ENCODE measurements at places on chromosomes 11 and 22.
A peak's percentile ranks its signal among the peaks of the same experiment; 100 is the strongest.

DNA sequence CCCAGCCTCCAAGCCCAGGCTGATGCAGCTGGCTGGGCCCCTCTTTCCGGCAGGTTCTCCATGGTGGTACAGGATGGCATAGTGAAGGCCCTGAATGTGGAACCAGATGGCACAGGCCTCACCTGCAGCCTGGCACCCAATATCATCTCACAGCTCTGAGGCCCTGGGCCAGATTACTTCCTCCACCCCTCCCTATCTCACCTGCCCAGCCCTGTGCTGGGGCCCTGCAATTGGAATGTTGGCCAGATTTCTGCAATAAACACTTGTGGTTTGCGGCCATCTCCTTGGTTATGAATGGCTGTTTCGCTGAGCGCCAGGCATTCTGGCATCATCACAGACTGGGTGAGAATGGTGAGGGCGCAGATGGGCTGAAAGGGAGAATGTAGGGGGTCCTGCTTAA is 3.6 kb downstream of the PRDX5 start:
- DNase-seq, result no peak

DNA sequence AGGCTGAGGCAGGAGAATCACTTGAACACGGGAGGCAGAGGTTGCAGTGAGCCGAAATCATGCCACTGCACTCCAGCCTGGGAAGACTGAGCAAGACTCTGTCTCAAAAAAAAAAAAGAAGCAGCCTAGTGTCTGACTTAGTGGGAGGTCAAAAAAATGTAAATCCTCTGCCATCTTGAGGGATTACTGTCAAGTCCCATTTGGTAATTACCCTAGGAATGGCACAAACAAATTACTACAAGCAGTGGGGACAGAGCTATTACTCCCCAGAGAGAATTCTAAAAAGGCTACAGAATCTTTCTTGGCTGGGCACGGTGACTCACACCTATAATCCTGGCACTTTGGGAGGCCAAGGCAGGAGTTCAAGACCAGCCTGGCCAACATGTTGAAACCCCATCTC is 3.8 kb downstream of the SERPING1 start:
- no peak for DNase-seq

GRCh38 chr22:23218867-23219251 is 38.5 kb downstream of the BCR start:
- no peak for DNase-seq

DNA sequence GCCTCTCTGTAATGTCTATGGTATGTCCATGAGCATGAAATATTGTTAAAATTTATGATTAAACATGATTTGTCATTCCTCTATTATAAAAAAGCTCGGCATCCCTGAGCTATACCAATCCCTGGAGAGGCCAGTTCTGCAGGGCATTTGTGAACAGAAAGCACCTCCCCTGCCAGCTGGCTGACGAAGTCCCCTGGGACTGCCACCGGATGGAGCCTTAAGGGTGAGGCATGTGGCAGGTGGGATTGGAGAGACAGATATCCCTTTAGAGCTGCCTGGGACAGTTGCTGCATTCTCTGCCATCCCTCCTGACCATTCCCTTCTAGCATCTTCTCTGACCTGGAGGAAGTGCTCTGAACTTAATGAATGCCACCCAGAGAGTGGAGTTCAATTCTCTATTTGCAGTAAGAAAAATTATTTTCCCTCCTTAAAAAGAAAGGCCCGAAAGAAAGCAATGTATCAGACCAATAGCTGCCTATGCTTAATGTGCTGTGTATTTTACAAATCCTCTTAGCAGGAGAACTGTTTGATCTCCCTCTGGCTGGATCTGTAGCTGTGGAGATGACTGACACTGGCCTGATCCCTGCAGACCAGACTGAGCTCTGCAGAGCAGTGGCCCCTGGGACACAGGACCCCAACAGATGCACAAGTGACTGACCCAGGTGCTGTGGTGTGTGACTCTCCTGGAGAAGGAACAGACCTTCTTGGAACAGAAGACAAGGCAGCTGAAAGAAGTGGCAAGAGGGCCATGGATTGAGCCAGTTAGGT is 219.0 kb upstream of the NAV2 start:
- no peak for DNase-seq

DNA sequence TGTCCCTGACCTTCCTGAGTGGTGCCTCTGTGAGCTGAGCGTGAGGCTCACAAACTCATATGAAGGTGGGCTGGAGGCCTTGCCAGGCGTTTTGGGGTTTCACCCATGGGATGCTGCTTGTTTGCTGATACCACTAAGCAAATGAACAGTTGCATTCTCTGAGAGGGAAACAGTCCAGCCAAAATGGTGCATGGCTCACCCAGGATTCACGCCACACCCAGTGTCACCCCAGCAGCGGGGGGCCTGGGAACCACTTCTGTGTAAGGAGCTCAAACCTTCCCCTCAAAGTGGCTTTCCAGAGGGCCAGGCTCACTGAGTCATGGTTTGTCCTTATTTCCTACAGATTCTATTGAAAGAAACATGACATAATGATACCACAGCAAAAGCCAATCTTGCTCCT is 928.1 kb downstream of the TBC1D22A start:
- DNase-seq, result no peak

DNA sequence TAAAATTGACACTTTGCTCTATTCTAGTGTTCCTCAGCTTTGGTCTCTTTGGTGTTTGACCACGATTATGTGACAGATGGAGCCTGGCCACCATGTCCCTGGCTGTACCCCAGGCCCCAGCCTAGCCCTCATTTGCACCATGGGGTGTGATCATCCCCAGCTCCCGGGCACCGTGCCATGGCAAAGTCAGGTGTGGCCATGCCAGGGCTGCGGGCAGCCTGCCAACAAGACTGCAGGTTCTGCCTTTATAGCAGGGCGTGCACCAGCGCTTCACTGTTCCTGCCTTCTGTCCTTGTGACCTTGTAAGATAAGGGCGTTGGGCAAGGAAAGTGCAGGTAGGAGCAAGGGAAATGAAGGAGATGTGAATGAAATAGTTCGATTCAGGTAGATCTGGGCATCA is 22.4 kb upstream of the APOBEC3A start:
- DNase-seq, result no peak

DNA sequence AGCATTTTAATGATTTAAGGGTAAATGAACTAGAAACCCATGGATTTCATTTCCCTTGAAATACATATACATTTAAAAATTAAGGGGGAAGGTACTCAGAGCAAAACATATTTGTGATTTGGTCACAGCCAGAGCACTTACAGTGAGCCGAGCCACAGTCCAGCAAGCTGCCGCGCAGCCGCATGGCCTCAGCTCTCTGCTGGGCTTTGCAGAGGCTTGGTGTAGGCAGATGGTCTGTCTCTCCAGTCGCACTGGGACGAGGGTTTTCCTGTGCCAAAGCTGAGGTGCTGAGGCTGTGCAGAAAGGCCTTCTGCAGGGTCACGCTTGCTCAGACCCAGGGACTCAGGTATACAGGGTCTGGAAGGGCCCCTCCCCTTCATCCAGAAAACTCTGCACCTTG is 367.3 kb downstream of the OPCML start:
- DNase-seq, result no peak

- no peak for DNase-seq
Observed at GRCh38 chr22:23705358-23705757, 14.5 kb downstream of the RGL4 start.

GRCh38 chr11:88484873-88485621 is 147.5 kb upstream of the CTSC start:
- no peak for DNase-seq

- no peak for DNase-seq
Observed at GRCh38 chr11:2815762-2816496, 69.6 kb downstream of the CDKN1C start.

DNA sequence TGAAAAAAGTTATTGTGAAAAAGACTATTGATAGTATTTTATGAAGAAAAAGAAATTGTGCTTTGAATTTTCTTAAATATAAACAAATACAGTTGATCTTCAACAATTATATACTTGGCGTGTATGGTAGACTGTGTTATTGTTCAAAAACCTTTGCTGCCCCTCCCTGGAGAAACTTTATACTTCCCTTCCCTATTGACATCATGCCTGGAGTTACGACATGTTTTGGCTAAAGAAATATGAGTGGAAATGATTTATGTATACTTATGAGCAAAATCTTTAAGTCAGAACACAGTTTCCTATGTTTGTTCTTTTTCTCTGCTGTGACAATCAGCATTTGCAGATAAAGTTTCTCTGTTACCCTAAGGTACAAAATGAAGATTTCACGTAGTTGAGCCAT is 243.8 kb downstream of the TMEM135 start:
- no peak for DNase-seq

GRCh38 chr11:10386361-10386760 is 68.7 kb upstream of the AMPD3 start:
- no peak for DNase-seq

- no peak for DNase-seq
Observed at GRCh38 chr11:109641549-109641948, 219.6 kb downstream of the C11orf87 start.

- no peak for DNase-seq
Observed at GRCh38 chr11:63667995-63668795, 3.0 kb downstream of the ATL3 start.

GRCh38 chr11:12052676-12053605 is 44.5 kb upstream of the DKK3 start:
- DNase-seq, result no peak

- DNase-seq, result no peak
Observed at GRCh38 chr22:48884324-48884723, 943.3 kb downstream of the BRD1 start.

DNA sequence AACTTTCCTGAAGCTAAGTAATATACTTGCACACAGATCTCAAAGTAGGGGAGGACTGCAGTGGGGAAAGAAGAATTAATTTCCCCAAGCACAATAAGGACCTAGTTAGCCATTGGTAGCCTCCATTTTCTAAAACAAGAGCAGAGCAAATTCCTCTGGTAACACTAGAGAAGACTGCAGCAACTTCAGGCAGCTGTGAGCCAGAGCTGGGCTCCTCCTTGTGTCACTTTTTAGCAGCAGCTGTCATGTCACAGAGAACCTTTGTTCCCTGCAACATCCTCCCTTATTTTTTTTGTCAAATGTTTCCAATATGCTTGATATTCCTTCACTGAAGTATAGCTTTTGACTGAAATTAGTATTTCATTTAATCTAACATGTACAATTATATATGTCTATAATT is 54.4 kb downstream of the RRAS2 start:
- DNase-seq, result no peak

DNA sequence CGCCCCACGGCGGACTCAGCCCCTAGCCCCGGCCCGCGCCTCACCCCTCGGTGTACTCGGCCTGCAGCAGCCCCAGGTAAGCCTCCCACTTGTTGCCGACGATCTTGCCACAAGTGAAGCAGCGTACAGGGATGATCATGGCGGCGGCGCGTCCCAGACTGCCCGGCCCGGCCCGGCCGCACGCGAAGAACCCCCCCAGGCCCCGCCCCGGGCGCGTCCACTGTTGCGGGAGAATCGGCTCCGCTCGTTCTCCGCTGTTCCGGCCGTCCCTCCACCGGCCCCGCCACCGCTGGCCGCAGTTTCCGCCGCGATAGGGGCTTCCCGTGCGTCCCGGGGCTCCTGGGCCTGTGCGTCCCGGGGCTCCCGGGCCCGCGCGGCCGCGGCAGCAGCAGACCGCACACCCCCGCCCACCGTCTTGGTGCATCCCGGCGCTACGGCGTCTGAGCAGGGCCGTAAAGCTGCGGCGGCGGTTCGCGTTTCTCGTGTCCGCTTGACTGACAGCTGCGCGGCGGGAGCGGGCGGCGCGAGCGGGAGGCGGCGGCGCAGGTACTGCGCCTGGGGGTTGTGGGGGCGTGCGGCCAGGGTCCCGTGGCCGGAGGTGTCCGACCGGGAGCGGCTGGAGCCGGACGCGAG is at the start of the genes POLR2L and TSPAN4:
Gene POLR2L, minus strand, starts transcription at position 160 of the 633 bp plus-strand sequence. Its CDS starts 21 bp downstream, at position 139.
Gene TSPAN4, plus strand, starts transcription at position 483 of the 633 bp plus-strand sequence. CDS start 7,453 bp downstream, outside the sequence.
- DNase-seq, result peak; percentile 83

GRCh38 chr11:124740277-124740882 is 638 bp downstream of the NRGN start:
- no peak for DNase-seq

GRCh38 chr11:126194121-126194543 is 17.3 kb downstream of the RPUSD4 start:
- no peak for DNase-seq

DNA sequence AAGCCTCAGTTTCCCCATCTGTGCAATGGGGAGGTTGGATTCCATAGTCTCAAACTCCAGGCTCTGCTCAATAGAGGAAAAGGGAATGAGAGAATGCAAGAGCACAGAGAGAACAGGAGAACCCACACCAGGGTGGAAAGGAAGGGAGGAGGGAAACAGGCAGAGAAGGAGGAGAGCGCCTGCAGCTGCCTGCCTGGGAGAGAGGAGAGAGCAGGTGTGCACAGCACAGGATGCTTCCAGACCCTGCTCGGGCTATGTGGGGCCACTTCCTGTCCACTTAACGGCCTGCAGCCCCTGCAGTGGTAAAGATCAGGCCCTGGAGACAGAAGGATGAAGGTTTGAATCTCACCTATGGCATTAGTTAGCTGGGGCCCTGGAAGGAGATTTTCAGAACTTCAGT is 12.3 kb downstream of the LRRC32 start:
- no peak for DNase-seq

GRCh38 chr11:22331771-22332170 is 6.4 kb upstream of the SLC17A6 start:
- no peak for DNase-seq

GRCh38 chr11:35256296-35256695 is 117.3 kb downstream of the CD44 start:
- DNase-seq, result no peak

DNA sequence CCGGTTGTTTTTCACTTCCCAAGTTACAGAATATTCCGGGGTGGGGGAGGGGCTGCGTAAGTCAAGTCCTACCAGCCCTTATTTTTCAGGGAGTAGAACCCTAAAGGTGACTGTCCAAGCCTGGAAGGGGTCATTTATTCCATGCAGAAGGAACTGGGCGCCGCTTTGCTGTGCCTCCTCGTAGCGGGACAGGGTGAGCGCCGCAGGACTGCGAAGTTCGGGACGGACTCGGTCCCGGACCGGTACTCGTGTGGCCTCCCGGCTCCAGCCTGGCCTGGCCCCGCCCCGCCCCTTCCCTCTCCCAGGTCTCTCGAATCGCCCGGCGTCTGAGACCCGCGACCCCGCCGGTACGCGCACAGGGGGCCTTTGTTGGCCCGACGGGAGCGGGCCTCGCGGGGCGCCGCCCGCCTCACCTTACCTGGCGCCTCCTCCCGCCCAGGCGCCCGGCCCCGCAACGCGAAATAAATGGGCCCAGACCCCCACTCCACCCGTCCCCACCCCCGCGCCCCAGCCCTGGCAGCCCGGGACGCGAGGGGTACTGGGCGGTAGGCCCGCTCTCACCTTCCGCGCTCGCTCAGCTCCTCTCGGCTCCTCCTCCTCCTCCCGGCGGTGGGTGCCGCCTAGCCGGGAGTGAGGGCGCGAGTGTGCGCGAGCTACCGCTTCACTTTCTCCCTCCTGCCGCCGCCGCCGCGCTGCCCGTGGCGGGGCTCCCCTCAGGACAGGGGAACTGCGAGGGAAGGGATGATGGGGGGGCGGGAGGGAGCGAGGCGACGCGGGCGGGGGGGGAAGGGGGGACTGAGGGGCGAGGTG is 698 bp downstream of the PAK1 start:
- no peak for DNase-seq

GRCh38 chr11:45926536-45927331 is 4.3 kb downstream of the LARGE2 start:
- DNase-seq, result no peak
